ENCODE measurements at places on chromosomes 12 and 14.
A peak's percentile ranks its signal among the peaks of the same experiment; 100 is the strongest.

DNA sequence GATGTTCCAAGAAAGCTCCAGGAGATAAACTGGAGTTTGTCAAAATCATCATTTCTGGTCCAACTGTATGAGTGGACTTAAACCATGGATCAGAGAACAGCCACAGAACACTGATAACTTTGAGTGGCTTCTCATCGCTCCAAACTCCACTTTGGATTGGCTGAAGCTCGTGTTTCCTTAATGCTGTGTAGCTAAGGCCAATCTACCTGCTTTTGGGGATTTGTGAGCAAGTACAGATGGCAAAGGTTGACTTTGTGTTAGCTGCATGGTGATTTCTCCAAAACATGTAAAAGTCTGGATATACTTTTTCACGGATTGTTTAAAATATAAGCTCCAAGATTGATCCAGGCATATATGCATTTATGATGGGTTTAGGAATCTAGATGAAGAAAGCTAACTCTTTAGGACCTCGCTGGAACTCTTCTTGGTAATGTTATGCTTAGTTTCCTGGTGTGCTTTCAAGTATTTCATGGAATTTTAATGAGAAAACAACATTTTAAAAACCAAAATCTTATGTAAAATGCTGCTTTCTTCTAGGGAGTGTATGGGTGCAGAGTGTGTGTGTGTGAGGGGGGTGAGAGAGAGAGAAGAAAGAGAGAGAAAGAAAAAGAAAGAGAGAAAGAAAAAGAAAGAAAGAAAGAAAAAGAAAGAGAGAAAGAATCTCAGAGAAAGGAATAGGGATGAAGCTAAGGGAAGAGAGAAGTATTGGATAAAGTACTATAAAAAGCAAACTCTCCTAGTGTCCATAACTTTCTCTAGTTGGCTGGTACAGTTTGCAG lies 11.6 kb upstream of the PAX9 start:
- no peak for DNase-seq

DNA sequence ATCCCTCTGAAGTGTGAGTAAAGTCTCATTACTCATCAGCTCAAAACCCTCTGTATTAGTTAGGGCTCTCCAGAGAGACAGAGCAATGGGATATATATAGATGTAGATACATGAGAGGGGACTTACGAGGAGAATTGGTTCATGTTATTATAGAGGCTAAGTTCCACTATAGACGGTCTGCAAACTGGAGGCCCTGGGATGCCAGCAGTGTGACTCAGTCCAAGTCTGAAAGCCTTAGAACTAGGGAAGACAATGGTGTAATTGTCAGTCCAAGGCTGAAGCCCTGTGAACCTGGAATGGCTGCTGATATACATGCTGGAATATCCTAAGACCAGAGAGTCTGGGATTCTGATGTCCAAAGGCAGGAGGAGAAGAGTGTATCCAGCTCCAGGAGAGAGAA lies 57.3 kb upstream of the CEP83 start:
- DNase-seq, result no peak

DNA sequence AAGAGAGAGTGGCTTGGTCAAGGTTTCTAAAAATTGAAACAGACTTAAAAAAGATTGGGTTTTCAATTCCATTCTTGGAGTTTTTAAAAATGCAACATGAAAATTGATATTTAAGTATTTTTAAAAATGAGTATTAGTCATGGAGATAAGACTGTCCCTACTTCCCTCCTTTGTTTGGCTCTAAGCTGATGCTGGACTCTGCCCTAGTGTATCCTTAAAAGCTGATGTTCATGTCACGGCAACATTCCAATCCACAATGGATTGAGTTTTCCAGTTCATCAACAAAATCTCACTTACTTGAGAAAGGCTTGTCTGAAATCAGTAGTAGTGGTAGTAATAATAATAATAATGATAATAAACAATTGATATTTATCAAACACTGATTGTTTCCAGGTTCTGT lies 119.0 kb upstream of the SLC38A2 start:
- no peak for DNase-seq

- peak; percentile 6 for DNase-seq
These were observed 114.8 kb upstream of the FLRT2 start for GRCh38 chr14:85415015-85415712.

DNA sequence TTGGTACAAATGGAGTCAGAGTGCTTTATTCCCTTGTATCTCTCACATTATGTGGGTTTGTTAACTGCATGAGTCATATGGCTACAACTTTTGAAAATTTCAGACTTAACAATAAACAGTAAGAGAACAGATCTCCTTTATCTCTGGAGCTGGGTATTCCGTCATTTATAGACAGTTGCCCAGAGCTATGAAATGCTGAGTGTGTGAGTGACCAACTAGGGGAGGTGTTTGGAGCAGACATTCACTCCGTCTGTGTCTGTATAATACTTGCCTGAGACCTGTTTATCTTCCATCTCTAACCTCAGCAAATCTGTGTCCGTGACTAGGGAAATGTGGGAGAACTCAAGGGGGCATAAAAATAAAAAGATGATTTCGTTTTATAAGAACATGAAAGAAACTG lies 279.9 kb upstream of the FAR2 start:
- no peak for DNase-seq

DNA sequence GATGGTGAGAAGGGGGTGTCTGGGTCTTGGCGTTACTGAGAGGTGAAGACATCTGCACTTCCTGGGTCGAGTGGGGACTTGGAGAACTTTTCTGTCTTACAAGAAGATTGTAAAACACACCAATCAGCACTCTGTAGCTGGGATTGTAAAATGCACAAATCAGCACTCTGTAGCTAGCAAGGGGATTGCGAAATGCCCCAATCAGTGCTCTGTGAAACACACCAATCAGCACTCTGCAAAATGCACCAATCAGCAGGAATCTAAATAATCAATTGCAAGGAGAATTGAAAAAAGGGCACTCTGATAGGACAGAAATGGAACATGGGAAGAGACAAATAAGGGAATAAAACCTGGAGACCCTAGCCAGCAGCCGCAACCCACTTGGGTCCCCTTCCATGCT lies 376.1 kb upstream of the SFSWAP start:
- DNase-seq, result no peak

DNA sequence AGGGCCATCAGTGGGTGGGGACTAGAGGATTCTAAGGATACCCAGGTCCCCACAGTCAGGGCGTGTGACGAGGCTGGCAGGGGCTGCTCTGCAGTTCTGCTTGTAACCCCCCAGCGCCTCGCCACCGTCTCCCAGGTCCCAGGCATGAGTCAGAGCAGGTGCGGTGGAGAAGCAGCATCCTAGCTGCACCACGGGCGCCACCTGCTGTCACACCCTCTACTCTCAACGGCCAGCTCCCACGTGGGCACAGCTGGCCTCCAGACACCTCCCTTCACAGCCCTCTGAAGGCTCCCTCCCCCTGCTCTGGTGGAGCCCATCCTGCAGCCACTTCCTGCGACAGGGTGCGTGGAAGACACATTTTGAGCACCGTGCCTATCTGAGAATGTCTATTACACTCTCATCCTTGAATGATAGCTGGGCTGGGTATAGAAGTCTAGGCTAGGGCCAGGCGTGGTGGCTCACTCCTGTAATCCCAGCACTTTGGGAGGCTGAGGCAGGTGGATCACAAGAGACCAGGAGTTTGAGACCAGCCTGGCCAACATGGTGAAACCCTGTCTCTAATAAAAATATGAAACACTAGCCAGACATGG lies 6.9 kb upstream of the NUDT14 start:
- no peak for DNase-seq

- DNase-seq, result no peak
These were observed 17.2 kb upstream of the CISTR start for GRCh38 chr12:53768976-53769375.

- DNase-seq, result no peak
These were observed 57.9 kb upstream of the TMX1 start for GRCh38 chr14:51182131-51182565.

- no peak for DNase-seq
These were observed 7.1 kb upstream of the KRT5 start for GRCh38 chr12:52527121-52527800.

DNA sequence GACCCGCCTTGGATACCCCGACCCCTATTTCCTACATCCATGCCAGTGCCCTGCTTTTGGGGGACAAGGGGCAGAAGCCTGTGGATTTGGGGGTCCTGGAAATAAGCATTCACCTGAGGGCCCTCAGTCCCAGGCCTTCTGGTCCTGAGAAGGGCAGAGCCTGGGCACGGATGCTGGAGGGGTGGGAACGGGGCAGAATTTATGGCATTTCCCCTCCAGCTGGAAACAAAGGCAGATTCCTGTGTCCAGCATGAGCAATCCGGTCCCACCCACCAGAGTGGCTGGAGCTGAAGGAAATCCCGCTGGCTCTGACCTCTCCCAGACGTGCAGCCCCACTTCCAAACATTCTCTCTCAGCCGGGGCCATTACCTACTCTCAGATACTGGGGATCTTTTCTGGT lies 9.3 kb downstream of the ANKRD33 start:
- no peak for DNase-seq

DNA sequence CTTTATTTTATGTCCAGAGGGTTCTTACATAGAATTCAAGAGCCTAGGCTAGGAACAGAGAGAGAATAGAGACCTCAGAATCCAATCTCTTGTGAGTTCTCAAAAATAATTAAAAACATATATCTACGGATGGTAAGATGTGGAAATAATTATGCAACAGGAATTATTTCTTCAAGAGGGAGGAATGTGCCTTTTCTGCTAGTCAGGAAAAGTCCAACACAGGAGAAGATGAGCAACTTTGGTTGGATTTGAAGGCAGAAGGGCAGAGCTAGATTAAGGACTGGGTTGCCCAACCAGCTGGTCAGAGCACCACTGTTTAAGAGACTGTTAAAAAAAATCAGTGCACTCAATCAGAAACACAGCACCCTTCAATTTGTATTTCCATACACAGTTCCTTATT lies 365.5 kb downstream of the ETNK1 start:
- no peak for DNase-seq

Measured in gastrocnemius medialis (tissue), 4 donors.